ENCODE measurements at places on chromosomes 1 and 21.

- no peak for DNase-seq
- peak overlapping the region; percentile 52 for H3K27ac ChIP-seq
- H3K27me3 ChIP-seq = no peaks in the 10 kb centered on the region
- H3K4me3 ChIP-seq = no peak overlapping the region
Observed at GRCh38 chr1:159056069-159056698, 20.4 kb downstream of the AIM2 start.

GRCh38 chr21:33761441-33762036 is 119.2 kb downstream of the ITSN1 start:
- no peaks in the 10 kb centered on the region for H3K4me1 ChIP-seq
- no peak for DNase-seq
- no peak overlapping the region for H3K27ac ChIP-seq
- peaks cover 1% of the 10 kb centered on the region for H3K36me3 ChIP-seq
- no peak overlapping the region for H3K4me3 ChIP-seq
- H3K27me3 ChIP-seq = no peaks in the 10 kb centered on the region

DNA sequence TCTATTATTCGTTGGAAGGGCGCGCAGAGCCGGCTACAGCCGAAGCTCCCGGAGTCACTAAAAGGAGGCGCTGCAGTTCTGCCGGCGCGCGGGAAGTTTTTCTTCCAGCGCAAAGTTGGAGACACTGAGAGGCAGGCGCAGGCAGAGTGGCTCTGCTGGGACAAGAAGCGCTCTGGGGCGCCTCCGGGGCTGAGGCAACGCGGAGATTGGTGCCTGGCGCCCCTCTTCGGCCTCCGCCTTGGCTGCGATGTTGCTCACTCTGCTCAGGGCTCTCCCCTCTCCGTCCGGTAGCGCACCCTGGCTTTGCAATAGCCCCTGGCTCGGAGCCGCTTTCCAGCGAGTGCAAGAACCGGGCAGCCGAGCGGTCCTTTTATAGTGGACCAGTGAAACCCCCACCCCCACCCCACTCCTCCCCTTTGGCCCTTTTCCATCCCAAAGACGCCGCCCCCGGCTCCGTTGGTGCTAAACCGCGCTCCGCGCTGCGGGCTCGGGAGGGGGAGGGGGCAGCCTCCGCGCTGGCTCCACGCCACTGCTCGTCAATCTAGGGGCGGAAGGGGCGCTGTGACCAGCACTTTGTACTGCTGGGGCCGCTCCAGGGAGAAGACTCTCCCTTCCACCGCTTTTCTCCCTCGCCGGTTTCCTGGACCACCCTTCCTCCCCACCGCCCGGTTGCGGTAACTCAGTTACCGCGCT is at the start of gene ADAMTS1:
ADAMTS1 (minus strand) TSS at position 344 of the 693 bp plus-strand sequence. CDS start 455 bp downstream, outside the sequence.
- H3K4me1 ChIP-seq = peaks cover 30% of the 10 kb centered on the region
- H3K27me3 ChIP-seq = peaks cover 71% of the 10 kb centered on the region
- peak within 1 kb of the TSS; percentile 62 for H3K27ac ChIP-seq

GRCh38 chr1:21852282-21853130 is 40.4 kb downstream of the LDLRAD2 start:
- peak overlapping the region; percentile 52 for H3K27ac ChIP-seq
- peak; percentile 42 for DNase-seq
- peaks cover 4% of the 10 kb centered on the region for H3K36me3 ChIP-seq
- H3K4me1 ChIP-seq = peaks cover 8% of the 10 kb centered on the region
- H3K27me3 ChIP-seq = no peaks in the 10 kb centered on the region

GRCh38 chr1:224149709-224150108 is 33.3 kb upstream of the DEGS1 start:
- no peak overlapping the region for H3K27ac ChIP-seq
- no peaks in the 10 kb centered on the region for H3K27me3 ChIP-seq
- H3K36me3 ChIP-seq = peaks cover 30% of the 10 kb centered on the region
- peaks cover 5% of the 10 kb centered on the region for H3K4me1 ChIP-seq
- DNase-seq = no peak

GRCh38 chr21:36205962-36206361 is 49.3 kb downstream of the DOP1B start:
- no peak for DNase-seq
- H3K36me3 ChIP-seq = peaks cover 30% of the 10 kb centered on the region
- H3K27ac ChIP-seq = no peak overlapping the region
- no peak overlapping the region for H3K4me3 ChIP-seq
- H3K4me1 ChIP-seq = peaks cover 48% of the 10 kb centered on the region
- H3K27me3 ChIP-seq = no peaks in the 10 kb centered on the region

- H3K4me1 ChIP-seq = no peaks in the 10 kb centered on the region
- DNase-seq = no peak
- no peaks in the 10 kb centered on the region for H3K27me3 ChIP-seq
- no peak overlapping the region for H3K27ac ChIP-seq
- H3K36me3 ChIP-seq = no peaks in the 10 kb centered on the region
Observed at GRCh38 chr1:239107676-239108075, 278.7 kb upstream of the CHRM3 start.

DNA sequence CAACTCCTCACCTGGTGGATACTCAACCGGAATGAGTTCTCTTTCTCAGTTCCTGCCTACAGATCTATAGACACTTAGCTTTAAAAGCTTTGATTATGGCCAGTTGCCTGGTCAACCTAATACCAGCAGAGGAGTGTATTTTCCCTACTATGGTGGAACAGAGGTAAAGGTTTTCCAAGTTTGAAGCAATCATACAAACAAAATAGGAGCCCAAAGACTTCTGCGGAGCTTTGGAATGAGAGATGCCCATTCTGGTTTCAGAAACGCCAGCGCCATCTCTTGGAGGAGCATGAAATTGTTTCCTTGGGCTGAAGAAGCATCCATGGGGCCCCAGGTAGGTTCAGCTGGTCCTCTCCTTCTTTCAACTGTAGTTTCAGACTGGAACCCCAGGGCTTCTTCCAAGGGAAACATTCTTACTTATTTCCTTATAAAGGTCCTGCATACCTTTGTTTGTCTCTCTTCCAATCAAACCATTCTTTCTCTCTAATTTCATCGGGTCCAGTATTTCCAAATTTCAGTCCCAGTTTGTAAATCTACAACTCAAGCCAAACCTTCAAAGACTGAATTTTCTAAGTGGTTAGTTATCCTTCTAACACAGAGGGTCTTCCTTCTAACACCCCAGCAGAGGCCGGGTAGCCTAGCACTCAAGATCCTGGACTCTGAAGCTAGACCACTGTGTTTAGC is 95.9 kb downstream of the KCNJ15 start:
- H3K4me1 ChIP-seq = peaks cover 4% of the 10 kb centered on the region
- H3K27me3 ChIP-seq = peaks cover 20% of the 10 kb centered on the region
- H3K4me3 ChIP-seq = no peak overlapping the region
- H3K27ac ChIP-seq = no peak overlapping the region
- H3K36me3 ChIP-seq = no peaks in the 10 kb centered on the region
- no peak for DNase-seq

DNA sequence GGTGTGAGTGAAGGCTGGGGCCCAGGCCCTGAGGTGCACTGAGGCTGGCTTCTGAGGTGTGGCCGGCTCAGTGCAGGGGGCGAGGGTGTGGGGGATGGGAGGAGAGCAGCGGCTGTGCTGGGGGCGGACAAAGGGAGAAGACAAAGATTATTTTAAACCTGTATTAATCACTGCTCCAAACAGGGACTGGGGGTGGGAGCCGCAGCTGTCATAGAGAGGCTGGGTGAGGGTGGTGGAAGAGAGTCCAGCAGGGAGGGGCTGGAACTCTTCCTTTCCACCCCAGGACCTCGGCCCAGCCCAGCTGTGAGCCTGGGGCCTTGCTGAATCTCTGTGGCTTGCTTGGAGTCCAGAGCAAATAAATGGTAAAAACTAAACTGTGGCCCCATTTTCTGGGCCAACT is 106.9 kb downstream of the KCND3 start:
- H3K36me3 ChIP-seq = no peaks in the 10 kb centered on the region
- H3K4me3 ChIP-seq = no peak overlapping the region
- H3K27me3 ChIP-seq = peaks cover 43% of the 10 kb centered on the region
- H3K4me1 ChIP-seq = peaks cover 17% of the 10 kb centered on the region

GRCh38 chr1:234656944-234657654 is 47.1 kb upstream of the IRF2BP2 start:
- no peak overlapping the region for H3K4me3 ChIP-seq
- DNase-seq = peak; percentile 22
- H3K4me1 ChIP-seq = peaks cover 18% of the 10 kb centered on the region
- no peaks in the 10 kb centered on the region for H3K36me3 ChIP-seq
- H3K27ac ChIP-seq = peak overlapping the region; percentile 82
- H3K27me3 ChIP-seq = no peaks in the 10 kb centered on the region

DNA sequence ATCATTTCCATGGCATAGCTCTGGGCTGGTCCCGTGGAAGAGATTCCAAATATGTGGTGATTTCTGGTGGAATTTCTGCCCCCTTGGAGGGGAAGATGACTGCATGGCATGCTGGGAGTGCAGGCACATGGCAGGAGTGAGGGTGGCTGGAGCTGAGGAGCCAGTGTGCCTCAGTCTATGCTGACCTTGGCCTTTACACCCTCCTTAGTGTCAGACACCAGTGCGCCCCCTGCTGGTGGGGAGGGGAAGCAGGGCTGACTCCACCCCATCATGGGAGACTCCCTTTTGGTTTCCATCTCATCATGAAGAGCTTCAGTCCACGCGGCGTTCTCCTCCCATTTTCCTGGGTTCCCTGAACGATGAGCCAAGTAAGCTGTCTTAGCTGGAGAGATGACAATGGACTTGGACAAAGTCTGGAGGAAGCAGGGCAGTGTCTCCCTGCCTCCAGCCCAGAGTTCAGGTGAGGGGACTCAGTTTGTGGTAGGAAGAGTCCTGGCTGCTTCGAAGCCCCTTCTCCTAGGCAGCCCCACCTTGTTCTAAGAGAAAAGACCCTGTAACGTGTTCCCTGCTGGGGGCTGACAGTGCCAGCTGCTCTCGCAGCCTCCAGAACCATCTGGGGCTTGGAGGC is 10.3 kb downstream of the ALX3 start:
- DNase-seq = no peak
- H3K27me3 ChIP-seq = peaks cover 13% of the 10 kb centered on the region
- no peak overlapping the region for H3K4me3 ChIP-seq
- no peaks in the 10 kb centered on the region for H3K4me1 ChIP-seq
- no peak overlapping the region for H3K27ac ChIP-seq

- H3K36me3 ChIP-seq = peaks cover 8% of the 10 kb centered on the region
- no peak for DNase-seq
- no peak overlapping the region for H3K27ac ChIP-seq
- no peaks in the 10 kb centered on the region for H3K27me3 ChIP-seq
Observed at GRCh38 chr1:41849211-41849759, 69.4 kb downstream of the HIVEP3 start.

DNA sequence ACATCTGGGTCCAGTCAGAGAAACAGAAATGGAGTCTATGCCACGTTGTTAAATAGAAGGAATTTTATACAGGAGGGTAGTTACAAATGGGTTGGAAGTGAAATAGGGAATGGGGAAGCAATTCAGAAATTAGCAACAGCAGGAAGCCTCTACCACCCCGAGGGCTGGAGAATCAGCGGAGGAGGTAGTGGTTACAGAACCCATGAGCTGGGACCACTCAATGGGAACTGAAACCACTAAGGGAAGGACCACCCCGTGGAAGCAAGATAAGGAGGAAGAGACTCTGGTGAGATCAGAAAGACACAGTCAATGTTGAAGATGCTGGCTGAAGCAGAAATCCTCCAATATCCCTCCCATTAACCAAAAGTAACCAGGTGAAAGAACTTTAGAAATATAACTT is 15.5 kb upstream of the MAST2 start:
- peaks cover 7% of the 10 kb centered on the region for H3K27me3 ChIP-seq
- H3K27ac ChIP-seq = no peak overlapping the region
- no peaks in the 10 kb centered on the region for H3K36me3 ChIP-seq
- H3K4me1 ChIP-seq = peaks cover 9% of the 10 kb centered on the region
- H3K4me3 ChIP-seq = no peak overlapping the region
- DNase-seq = peak; percentile 11

- H3K36me3 ChIP-seq = peaks cover 22% of the 10 kb centered on the region
- H3K27me3 ChIP-seq = no peaks in the 10 kb centered on the region
- peaks cover 43% of the 10 kb centered on the region for H3K4me1 ChIP-seq
- peak overlapping the region; percentile 38 for H3K27ac ChIP-seq
Observed at GRCh38 chr1:223828162-223828848, 17.4 kb downstream of the TP53BP2 start.

- DNase-seq = no peak
- H3K4me1 ChIP-seq = peaks cover 29% of the 10 kb centered on the region
- H3K27ac ChIP-seq = peak overlapping the region; percentile 75
Observed at GRCh38 chr1:23868557-23869016, 497 bp upstream of the FUCA1 start.

DNA sequence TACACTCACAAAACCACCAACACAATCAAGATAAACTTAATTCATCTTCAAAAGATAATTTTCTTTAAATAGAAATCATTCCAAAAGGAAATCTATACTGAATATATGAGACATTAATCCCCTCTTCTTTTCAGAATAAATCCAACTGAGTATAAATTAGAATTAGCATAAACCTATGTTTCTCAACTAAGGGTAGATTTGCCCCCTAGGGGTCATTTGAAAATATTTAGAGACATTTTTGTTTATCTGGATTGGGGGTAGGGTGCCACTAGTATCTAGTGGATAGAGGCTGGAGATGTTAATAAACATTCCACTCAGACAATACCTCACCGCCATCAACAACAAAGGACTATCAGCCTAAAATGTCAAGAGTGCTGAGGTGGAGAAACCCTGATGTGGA is 6.5 kb upstream of the TNFSF4 start:
- H3K27ac ChIP-seq = no peak overlapping the region
- H3K27me3 ChIP-seq = peaks cover 3% of the 10 kb centered on the region
- H3K4me1 ChIP-seq = peaks cover 11% of the 10 kb centered on the region
- no peak for DNase-seq
- no peak overlapping the region for H3K4me3 ChIP-seq

DNA sequence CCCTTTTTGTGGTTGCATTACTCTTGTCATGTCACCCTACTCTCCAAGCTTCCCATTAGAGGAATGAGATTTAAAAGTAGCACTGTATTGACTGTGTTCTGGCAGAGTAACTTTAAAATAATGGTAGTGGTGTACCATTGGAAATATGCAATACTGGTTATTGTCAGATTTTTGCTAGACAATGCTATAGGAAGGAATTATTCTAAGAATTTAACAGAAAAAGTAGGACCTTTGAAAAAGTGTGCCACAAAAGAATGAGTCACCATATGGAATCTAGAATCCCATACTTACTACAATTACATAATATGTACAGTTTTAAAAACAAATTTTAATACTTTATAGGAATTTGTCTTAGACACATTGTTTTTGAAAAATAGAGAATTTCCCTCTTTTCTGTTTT is 13.8 kb downstream of the MIER1 start:
- no peak overlapping the region for H3K27ac ChIP-seq
- no peaks in the 10 kb centered on the region for H3K27me3 ChIP-seq
- H3K4me1 ChIP-seq = peaks cover 23% of the 10 kb centered on the region
- peaks cover 17% of the 10 kb centered on the region for H3K36me3 ChIP-seq

Data from stimulated activated naive B cell treated with anti-CD40 and anti-IgM and Interleukin-4, amounts not matched to agents 10 μg/mL and 1 μg/mL and 100 μg/mL, for 72 hours (primary cell).